Aorta (tissue), 5 donors: ENCODE measurements at places on chromosomes 16 and 17. TPM values are rescaled to one million over a fixed set of nuclear protein-coding genes. Genes with fewer than 3 reads are reported as not detected.

Gene GOSR1
- 53.8 TPM for total RNA-seq

Gene KRTAP9-9
- not detected for total RNA-seq

Gene KPNA2
- total RNA-seq: 20.9 TPM

Gene TLCD3B
- total RNA-seq: not detected

Gene HOXB9
- total RNA-seq: 0.39 TPM

Gene COL1A1
- total RNA-seq: 400 TPM

Gene SLC35B1
- 31.5 TPM for total RNA-seq

- no peaks in the 10 kb centered on the region for H3K4me1 ChIP-seq
- H3K27ac ChIP-seq: no peak overlapping the region
- H3K36me3 ChIP-seq: no peaks in the 10 kb centered on the region
- H3K27me3 ChIP-seq: no peaks in the 10 kb centered on the region
These were observed 106.2 kb downstream of the XYLT1 start for GRCh38 chr16:17364319-17365210.

DNA sequence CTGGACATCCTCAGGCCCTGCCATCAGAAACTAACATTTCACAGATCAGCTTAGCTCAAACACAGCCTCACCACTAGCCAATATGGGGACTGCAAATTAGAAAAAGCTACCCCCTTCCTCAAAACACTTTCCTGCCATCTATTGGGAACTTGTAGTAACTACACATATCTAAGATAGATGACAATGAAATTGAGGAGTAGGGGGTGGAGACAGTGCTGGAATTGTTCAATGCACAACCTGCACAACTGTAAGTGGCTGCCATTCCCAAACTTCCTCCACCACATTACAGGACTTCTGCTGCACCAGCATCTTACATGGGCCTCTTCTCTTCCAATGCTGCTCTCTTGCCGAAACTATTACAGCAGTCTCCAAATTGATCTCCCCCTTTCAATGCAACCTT lies 21.9 kb downstream of the AIPL1 start:
- H3K36me3 ChIP-seq: no peaks in the 10 kb centered on the region
- H3K27me3 ChIP-seq: no peaks in the 10 kb centered on the region
- H3K27ac ChIP-seq: no peak overlapping the region
- H3K4me3 ChIP-seq: no peak overlapping the region
- no peak for DNase-seq
- no peaks in the 10 kb centered on the region for H3K4me1 ChIP-seq

DNA sequence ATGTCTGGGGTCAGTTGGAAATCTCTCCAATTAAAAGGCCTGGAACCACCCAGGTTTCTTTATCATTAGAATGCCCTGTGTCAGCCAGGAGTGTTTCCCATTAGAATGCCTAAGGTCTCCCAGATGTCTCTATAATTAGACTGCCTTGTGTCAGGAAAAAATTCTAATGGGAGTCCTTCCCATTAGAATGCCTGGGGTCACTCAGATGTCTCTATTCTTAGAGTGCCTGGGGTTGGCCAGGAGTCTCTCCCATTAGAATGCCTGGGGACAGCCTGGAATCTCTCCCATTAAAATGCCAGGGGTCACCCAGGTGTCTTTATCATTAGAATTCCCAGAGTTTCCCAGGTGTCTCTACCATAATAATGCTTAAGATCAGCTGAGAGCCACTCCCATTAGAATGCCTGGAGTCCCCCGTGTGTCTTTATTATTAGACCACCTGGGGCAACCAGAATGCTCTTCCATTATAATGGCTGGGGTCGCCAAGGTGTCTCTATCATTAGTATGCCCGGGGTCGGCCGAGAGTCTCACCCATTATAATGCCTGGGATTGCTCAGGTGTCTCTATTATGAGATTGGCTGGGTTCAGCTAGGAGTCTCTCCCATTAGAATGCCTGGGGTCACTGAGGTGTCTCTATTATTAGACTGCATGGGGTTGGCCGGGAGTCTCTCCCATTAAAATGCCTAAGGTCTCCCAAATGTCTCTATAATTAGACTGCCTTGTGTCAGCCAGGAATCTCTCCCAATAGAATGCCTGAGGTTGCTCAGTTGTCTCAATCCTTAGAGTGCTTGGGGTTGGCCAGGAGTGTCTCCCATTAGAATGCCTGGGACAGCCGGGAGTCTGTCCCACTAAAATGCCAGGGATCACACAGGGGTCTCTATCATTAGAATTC lies 2254.6 kb downstream of the TP53TG3F start:
- DNase-seq: no peak
- H3K4me1 ChIP-seq: no peaks in the 10 kb centered on the region
- H3K36me3 ChIP-seq: no peaks in the 10 kb centered on the region
- no peaks in the 10 kb centered on the region for H3K27me3 ChIP-seq
- no peak overlapping the region for H3K27ac ChIP-seq
- no peak overlapping the region for H3K4me3 ChIP-seq

GRCh38 chr17:41421116-41421515 lies 3.3 kb downstream of the KRT37 start:
- no peak for DNase-seq
- H3K4me1 ChIP-seq: no peaks in the 10 kb centered on the region
- H3K4me3 ChIP-seq: no peak overlapping the region
- H3K36me3 ChIP-seq: no peaks in the 10 kb centered on the region
- no peak overlapping the region for H3K27ac ChIP-seq

DNA sequence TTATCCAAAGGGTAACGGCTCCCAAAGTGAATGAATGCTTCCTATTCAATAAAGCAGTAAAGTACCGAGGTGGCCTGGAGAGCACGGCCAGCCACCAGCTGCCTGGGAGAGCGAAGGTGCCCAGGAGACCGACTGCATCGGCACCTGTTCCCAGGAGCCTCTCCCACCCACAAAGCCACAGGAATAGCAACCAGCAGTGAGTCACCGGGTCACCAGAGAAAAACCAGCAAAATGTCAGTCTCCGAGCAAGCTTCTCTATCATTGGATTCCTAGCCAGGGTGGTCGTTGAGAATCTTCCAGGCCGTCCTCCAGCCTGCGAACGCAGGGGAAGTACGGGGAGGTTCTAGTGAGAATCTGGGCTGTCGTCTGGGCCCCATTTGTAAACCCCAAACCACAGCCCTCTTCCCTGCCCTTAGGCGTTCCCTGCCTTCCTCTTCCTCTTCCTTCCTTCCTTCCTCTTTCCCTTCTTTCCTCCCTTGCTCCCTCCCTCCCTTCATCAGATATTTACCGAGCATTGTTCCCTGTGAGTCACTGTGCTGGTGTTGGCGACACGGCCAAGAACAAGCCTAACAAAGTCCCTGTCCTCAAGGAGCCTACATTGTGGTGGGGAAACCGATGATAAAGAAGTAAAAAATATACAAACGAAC lies 114.6 kb downstream of the SLC39A11 start:
- H3K4me3 ChIP-seq: no peak overlapping the region
- DNase-seq: no peak
- no peak overlapping the region for H3K27ac ChIP-seq
- no peaks in the 10 kb centered on the region for H3K27me3 ChIP-seq

GRCh38 chr16:56882077-56882800 lies 17.2 kb downstream of the SLC12A3 start:
- H3K27me3 ChIP-seq: no peaks in the 10 kb centered on the region
- H3K27ac ChIP-seq: no peak overlapping the region
- H3K4me3 ChIP-seq: no peak overlapping the region
- DNase-seq: no peak
- no peaks in the 10 kb centered on the region for H3K4me1 ChIP-seq
- no peaks in the 10 kb centered on the region for H3K36me3 ChIP-seq

- no peak for DNase-seq
- no peak overlapping the region for H3K4me3 ChIP-seq
- no peaks in the 10 kb centered on the region for H3K36me3 ChIP-seq
- H3K27ac ChIP-seq: no peak overlapping the region
These were observed 54.1 kb upstream of the NUDT7 start for GRCh38 chr16:77668201-77668600.

DNA sequence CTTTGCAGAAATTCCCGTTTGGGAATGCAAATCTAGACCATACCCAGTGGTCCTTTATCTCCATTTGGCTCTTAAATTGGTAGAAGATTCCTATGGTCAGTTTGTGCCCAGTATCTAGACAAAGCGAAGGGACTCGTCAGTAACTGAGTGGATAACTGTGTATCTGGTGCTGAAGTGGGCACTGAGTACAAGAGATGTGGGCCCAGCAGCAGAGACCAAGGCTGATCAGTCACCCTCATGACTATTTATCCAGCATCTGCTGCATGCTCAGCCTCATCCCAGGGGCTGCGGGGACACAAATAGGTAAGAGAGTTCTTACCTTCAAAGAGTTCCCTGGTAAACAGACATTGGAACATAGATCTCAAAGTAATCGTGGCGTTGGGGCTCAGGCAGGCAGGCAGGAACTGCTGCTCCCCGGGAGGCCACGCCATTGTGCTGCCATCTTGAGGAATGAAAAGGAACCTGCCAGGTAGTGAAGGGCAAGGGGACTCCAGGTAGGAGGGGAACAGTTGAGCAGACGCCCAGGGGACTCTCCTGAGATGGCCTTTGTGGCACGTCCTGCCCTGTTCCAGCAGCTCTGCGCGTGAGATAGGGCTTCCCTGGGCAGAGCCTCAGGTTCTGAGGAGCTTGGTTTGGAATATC lies 10.3 kb downstream of the NT5M start:
- no peaks in the 10 kb centered on the region for H3K4me1 ChIP-seq
- no peak for DNase-seq
- no peaks in the 10 kb centered on the region for H3K36me3 ChIP-seq
- H3K27me3 ChIP-seq: no peaks in the 10 kb centered on the region
- H3K4me3 ChIP-seq: no peak overlapping the region

GRCh38 chr16:47480410-47480809 lies 19.3 kb downstream of the PHKB start:
- DNase-seq: no peak
- H3K4me1 ChIP-seq: no peaks in the 10 kb centered on the region
- H3K4me3 ChIP-seq: no peak overlapping the region
- H3K27me3 ChIP-seq: no peaks in the 10 kb centered on the region
- no peaks in the 10 kb centered on the region for H3K36me3 ChIP-seq
- no peak overlapping the region for H3K27ac ChIP-seq

DNA sequence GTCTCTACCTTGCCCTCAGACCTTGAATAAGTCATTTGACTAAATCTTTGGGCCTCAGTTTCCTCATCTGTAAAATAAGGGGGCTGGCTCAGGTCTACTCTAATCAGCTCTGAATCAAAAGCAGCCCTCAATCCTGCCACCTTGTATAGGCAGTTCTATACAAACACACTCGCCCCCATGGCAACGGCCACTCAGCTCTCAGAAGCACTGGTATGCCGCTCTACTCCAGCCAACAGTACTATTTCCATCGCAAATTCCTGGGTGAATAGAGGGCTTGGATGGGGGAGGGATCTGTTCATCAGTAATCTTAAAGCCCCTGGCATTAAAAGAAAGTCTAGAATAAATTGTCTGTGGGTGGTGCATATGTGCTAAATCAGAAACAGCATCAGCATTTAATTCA lies 21.2 kb upstream of the TAOK1 start:
- no peak for DNase-seq
- H3K27ac ChIP-seq: no peak overlapping the region
- no peaks in the 10 kb centered on the region for H3K36me3 ChIP-seq
- H3K27me3 ChIP-seq: no peaks in the 10 kb centered on the region

DNA sequence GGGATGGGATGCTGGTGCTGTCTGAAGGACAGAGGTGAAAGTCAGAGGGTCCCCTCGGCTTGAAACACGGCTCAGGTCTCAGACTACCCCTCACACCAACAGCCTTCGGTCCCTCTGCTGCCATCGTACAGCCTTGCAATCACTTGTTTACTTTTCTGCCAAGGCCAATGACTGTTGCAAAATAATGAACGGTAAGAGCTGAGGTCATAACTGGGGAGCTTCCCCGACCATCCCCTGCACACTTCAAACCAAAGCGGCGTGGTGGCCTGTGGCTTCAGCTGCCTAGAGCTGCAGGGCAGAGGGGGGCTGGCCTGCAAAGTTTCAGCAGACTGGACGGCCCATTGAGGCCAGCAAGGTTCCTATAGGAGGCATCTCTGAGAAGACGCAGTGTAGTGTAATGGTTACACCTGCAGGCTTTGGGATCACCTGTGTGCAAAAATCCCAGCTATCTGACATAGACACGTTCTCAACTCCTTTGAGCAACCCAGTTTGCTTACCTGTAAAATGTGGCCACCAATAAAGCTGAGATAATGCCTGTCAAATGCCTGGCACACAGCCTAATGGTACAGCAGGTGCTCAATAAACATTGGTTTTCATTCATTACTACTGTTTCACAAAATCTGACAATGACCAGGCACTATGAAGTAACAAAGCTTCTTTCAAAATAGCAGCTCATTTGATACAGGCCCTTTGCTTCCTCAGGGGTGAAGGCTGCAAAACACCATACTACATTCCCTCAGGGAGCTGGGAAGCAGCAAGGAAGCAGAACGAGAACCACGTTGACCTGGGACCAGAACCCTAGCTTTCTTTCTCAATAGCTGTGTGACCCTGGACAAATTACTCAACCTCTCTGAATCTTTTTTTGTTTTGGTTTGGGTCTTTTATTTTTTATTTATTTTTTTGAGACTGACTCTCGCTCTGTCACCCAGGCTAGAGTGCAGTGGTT lies 5.0 kb downstream of the PAM16 start:
- DNase-seq: no peak
- H3K36me3 ChIP-seq: no peaks in the 10 kb centered on the region
- no peak overlapping the region for H3K27ac ChIP-seq
- no peaks in the 10 kb centered on the region for H3K4me1 ChIP-seq

DNA sequence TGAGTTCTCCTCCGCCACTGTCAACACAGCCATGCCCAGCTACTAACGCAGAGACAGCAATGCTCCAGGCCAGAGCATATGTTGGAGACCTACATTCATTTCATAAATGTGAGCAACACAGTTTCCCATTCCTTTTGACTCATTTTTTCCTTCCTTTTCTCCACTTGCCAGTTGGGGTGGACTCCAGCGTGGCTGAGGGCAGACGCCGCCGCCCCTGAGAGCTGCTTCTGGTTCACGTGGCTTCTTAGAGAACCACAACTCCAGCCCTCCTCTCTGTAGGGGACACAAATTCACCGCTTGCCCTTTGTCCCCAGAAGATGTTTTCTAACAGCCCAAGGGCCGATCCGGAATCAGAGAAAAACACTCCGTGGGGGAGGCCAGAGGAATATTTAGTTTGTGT lies 45.8 kb upstream of the ZCCHC14 start:
- no peaks in the 10 kb centered on the region for H3K27me3 ChIP-seq
- no peak overlapping the region for H3K27ac ChIP-seq
- H3K4me3 ChIP-seq: no peak overlapping the region
- H3K4me1 ChIP-seq: no peaks in the 10 kb centered on the region
- no peaks in the 10 kb centered on the region for H3K36me3 ChIP-seq
